ENCODE measurements at places on chromosomes 5 and 9. TPM values are rescaled to one million over a fixed set of nuclear protein-coding genes. Genes with fewer than 3 reads are reported as not detected.
A peak's percentile ranks its signal among the peaks of the same experiment; 100 is the strongest.

DNA sequence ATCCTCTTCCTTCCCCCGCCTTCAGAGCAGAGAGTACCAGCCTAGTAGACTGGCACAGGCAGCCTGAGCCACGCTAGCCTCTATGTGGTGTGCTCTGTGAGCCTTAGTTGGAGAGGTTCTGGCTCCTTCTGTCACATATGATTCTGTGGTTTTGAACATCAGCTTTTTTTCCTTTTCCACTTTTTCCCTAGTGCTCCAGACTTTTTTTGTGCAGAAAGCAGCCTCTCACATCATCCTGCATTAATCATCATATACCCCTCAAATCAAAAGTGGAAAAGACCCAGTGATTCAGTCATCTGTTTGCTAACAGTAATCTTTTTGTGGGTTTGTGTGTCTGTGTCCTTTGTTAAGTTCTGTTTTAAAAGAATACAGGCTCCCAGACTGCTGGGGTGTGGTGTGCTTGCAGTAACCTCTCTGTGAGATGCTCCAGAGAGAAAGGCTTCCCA lies 663.9 kb upstream of the RGMB start:
- no peak overlapping the region for H3K27ac ChIP-seq
- H3K36me3 ChIP-seq = no peaks in the 10 kb centered on the region
- H3K4me1 ChIP-seq = no peaks in the 10 kb centered on the region
- no peaks in the 10 kb centered on the region for H3K27me3 ChIP-seq

GRCh38 chr5:178788381-178789085 lies 58.1 kb upstream of the ZNF354A start:
- no peak for DNase-seq
- no peaks in the 10 kb centered on the region for H3K4me1 ChIP-seq
- no peaks in the 10 kb centered on the region for H3K27me3 ChIP-seq
- H3K36me3 ChIP-seq = no peaks in the 10 kb centered on the region
- no peak overlapping the region for H3K4me3 ChIP-seq
- no peak overlapping the region for H3K27ac ChIP-seq

- no peaks in the 10 kb centered on the region for H3K36me3 ChIP-seq
- peaks cover 46% of the 10 kb centered on the region for H3K27me3 ChIP-seq
- H3K4me3 ChIP-seq = no peak overlapping the region
- H3K27ac ChIP-seq = no peak overlapping the region
- no peak for DNase-seq
- H3K4me1 ChIP-seq = no peaks in the 10 kb centered on the region
Measured at GRCh38 chr5:10543585-10544040, 20.3 kb upstream of the ANKRD33B start.

DNA sequence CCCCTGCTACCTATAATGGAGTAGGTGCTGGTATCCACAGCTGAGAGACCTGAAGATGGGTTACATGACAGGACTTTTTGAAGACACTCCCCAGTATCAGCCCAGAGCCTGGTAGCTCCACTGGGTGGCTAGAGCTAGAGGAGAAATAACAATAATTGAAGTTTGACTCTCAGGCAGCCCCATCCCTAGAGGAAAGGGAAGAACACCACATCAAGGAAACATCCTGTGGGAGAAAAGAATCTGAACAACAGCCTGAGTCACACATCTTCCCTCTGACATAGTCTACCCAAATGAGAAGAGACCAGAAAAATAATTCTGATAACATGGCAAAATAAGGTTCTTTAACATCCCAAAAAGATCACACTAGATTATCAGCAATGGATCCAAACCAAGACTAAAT lies 432.1 kb downstream of the CDH18 start:
- no peaks in the 10 kb centered on the region for H3K36me3 ChIP-seq
- H3K4me3 ChIP-seq = no peak overlapping the region
- no peak overlapping the region for H3K27ac ChIP-seq
- no peaks in the 10 kb centered on the region for H3K4me1 ChIP-seq
- DNase-seq = no peak

RMRP gene
- 1,115 TPM for total RNA-seq

GRCh38 chr5:155953335-155953734 lies 373.6 kb upstream of the SGCD start:
- H3K36me3 ChIP-seq = no peaks in the 10 kb centered on the region
- H3K27me3 ChIP-seq = no peaks in the 10 kb centered on the region
- H3K4me3 ChIP-seq = no peak overlapping the region
- no peak for DNase-seq
- H3K27ac ChIP-seq = no peak overlapping the region
- H3K4me1 ChIP-seq = no peaks in the 10 kb centered on the region

UNC13B gene
- 52.1 TPM for total RNA-seq

DNA sequence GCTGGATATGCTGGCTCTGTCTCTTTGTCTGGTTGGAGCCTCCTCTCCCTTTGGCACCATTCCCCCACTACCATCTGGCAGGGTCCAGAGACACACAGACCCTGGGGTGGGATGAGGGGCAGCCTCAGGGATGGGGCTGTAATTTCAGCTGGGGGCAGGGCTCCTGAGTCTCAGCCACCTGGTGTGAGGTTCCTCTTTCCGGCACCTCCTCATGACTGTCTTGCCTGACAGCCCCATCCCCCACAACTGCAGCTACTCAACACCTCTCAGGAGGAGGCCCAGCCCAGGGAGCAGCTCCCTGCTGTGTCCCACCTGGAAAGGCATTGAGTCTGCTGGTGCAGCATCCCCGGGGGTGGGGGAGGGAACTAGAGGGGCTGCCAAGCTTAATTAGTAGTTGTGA lies 11.7 kb upstream of the RPS14 start:
- peak; percentile 56 for DNase-seq
- H3K27me3 ChIP-seq = no peaks in the 10 kb centered on the region
- no peaks in the 10 kb centered on the region for H3K36me3 ChIP-seq
- H3K4me3 ChIP-seq = no peak overlapping the region

ENTREP1 gene
- total RNA-seq = 2.2 TPM

DNA sequence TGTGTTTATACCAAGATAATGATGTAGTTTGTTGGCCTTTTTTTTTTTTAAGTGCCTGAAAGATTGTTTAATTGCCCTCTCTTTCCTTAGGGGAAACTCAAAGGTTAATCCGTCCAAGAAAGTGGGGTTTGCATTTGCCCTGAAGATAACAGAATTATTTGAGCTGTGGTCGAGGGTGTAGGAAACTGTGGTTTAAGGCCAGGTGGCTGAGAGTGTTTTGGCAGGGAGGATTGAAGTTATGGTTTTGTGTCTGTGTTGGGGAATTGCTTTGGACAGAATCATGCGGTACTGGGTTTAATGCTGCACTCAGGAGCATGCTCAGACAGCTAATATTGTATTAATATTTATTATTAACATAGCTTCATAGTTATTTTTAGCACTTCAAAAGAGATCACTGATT lies 509.8 kb downstream of the EBF1 start:
- no peak for DNase-seq
- H3K27ac ChIP-seq = no peak overlapping the region
- no peaks in the 10 kb centered on the region for H3K27me3 ChIP-seq
- H3K4me3 ChIP-seq = no peak overlapping the region

DNA sequence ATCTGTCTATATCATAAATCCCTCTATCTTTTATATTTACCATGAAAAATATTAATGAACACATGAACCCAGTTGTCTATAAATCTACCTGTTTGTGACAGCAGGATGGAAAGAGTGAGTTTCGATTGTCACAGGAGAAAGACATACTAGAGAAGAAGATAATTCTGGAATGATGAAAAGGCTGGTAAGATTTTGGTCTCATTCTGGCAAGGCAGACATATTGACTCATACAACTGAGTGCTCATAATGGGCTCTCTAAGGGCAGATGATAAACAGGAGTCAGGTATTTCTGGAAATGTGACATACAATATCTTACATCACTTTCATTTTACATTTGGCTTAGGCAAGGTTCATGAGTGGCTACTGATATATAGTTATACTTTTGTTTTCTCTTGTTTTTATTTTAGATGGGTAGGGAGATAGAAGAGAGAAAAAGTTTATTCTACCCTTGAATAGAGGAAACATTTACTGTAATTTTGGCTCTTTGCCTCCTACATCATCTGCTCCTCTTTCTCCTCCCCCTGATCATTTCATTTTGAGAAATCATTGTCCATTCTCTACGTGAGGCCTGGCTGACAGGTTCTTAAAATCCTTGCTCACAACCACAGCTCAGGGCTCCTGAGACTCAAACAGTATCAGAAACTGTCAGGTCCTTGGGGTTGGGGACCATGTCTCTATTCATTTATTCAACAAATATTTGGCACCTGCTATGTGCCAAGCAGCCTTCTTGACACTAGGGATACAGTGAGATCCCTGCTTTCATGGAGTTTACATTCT lies 14.4 kb downstream of the ELOVL7 start:
- no peaks in the 10 kb centered on the region for H3K27me3 ChIP-seq
- H3K27ac ChIP-seq = no peak overlapping the region
- H3K4me3 ChIP-seq = no peak overlapping the region
- no peak for DNase-seq
- no peaks in the 10 kb centered on the region for H3K4me1 ChIP-seq
- H3K36me3 ChIP-seq = no peaks in the 10 kb centered on the region

DNA sequence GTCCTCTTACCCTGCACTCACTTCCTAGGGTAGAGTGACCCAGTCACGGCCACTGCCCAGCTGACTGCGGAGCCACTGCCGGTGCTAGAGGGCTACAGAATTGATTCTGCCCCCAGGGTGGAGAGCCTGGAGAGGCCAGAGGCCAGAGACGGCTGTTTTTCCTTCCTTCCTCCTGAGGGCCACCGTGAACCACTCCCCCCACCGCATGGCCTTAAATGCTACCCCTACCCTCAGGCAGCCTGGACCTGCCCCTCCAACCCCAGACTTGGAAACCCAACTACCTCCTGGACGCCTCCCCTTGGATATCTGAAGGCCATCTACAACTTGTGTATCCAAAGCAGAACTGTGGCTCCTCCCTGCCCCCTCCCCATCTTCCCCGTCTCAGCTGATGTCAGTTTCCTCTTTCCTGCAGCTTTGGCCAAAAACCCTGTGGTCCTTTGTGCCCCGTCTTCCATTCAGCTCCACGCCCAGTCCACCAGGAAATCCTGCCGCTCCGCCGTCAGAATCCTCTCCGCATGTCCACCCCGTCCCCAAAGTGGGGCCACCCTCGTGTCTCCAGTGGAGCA lies 16.3 kb downstream of the SH2D3C start:
- DNase-seq = no peak
- H3K27me3 ChIP-seq = no peaks in the 10 kb centered on the region
- no peaks in the 10 kb centered on the region for H3K36me3 ChIP-seq
- no peak overlapping the region for H3K4me3 ChIP-seq
- H3K27ac ChIP-seq = peak overlapping the region; percentile 28
- H3K4me1 ChIP-seq = no peaks in the 10 kb centered on the region

DNA sequence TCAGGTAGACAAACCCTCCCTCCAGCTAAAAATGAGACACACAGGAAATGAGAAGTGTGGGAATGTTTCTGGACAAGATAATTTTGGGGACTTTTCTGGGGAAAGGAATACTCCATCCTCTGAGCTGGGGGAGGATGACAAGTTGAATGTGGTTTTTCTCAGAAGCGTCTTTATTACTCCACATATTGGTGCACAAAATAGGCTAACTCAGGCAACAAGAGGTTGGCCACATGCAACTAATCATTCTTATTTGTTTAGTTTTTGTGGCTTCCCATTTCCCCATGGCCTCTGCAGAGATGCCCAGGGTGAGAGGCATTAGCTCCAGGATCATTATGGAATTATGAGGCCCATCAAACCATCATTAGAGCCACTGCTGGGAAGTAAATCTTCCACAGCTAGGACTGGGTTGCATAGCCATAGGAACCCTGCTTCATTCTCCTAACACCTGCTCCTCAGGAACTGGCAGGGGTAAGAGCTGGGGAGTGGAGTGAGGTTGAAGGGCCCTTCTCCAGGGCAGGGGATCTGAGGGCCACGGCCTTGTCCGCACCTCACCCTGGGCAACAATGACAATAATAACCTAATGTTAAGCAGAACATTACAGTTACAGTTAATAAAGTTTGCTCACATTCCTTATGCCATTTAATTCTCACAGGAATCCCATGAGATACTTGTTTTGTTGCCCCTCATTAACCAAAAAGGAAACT lies 9.3 kb upstream of the SIL1 start:
- H3K27ac ChIP-seq = no peak overlapping the region
- H3K4me1 ChIP-seq = no peaks in the 10 kb centered on the region
- DNase-seq = no peak
- H3K4me3 ChIP-seq = no peak overlapping the region
- no peaks in the 10 kb centered on the region for H3K36me3 ChIP-seq

DNA sequence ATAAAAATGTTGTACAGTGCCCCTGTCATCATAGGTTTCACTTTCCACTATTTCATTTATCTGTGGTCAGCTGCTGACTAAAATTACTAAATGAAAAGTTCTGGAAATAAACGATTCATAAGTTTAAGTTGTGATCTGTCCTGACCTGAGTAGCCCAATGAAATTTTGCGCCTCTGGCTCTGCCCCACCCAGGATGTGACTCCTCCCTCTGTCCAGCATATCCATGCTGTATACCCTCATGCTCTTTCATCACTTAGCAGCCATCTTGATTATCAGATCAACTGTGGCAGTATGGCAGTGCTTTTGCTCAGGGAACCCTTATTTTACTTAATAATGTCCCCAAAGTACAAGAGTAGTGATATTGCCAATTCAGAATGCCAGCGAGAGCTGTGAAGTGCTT lies 97.3 kb downstream of the STARD4 start:
- no peak for DNase-seq
- no peak overlapping the region for H3K27ac ChIP-seq
- no peaks in the 10 kb centered on the region for H3K4me1 ChIP-seq
- H3K4me3 ChIP-seq = no peak overlapping the region
- H3K36me3 ChIP-seq = no peaks in the 10 kb centered on the region

NXNL2 gene
- not detected for total RNA-seq
